CD4-positive, alpha-beta T cell (primary cell): ENCODE measurements at places on chromosomes 7 and 10. TPM values are rescaled to one million over a fixed set of nuclear protein-coding genes. Genes with fewer than 3 reads are reported as not detected.
A peak's percentile ranks its signal among the peaks of the same experiment; 100 is the strongest.

The METTL27 gene
- 1.6 TPM for total RNA-seq

- peak; percentile 30 for DNase-seq
These were observed 250.2 kb downstream of the ELFN1 start for GRCh38 chr7:1920266-1920681.

- DNase-seq: no peak
These were observed 21.2 kb downstream of the CYP3A4 start for GRCh38 chr7:99762680-99763327.

DNA sequence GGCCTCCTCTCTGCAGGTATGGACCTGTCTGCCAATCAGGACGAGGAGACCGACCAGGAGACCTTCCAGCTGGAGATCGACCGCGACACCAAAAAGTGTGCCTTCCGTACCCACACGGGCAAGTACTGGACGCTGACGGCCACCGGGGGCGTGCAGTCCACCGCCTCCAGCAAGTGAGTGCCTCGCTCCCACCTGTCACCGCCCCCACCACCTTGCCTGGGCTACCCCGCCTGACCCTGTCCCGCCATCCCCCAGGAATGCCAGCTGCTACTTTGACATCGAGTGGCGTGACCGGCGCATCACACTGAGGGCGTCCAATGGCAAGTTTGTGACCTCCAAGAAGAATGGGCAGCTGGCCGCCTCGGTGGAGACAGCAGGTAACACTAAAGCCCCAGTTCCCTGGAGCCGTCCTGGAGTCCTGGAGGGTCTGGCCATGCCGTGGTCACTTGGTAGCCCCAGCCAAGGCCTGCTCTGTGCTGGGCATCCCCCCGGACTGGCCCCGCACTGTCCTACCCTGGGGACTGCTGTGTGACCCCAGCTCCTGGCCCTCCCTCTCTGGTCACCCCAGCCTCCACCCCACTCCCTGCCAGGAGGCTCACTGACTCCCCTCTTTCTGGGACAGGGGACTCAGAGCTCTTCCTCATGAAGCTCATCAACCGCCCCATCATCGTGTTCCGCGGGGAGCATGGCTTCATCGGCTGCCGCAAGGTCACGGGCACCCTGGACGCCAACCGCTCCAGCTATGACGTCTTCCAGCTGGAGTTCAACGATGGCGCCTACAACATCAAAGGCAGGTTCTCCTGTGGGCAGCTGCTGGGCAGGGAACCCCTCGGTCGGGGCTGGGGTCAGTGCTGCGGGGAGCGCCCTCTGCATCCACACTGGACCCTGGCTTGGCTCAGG lies 178.0 kb downstream of the RNF216 start:
- DNase-seq: no peak

The ST8SIA6 gene
- total RNA-seq: 0.34 TPM

The PALD1 gene
- total RNA-seq: 0.36 TPM

- no peak for DNase-seq
These were observed 305.8 kb upstream of the IGFBP3 start for GRCh38 chr7:46226860-46227259.

GRCh38 chr7:28674359-28674782 lies 262.1 kb downstream of the CREB5 start:
- DNase-seq: no peak

The GTF2IRD1 gene
- 1.2 TPM for total RNA-seq

GRCh38 chr7:76252021-76252420 lies 50.3 kb downstream of the SRRM3 start:
- no peak for DNase-seq

DNA sequence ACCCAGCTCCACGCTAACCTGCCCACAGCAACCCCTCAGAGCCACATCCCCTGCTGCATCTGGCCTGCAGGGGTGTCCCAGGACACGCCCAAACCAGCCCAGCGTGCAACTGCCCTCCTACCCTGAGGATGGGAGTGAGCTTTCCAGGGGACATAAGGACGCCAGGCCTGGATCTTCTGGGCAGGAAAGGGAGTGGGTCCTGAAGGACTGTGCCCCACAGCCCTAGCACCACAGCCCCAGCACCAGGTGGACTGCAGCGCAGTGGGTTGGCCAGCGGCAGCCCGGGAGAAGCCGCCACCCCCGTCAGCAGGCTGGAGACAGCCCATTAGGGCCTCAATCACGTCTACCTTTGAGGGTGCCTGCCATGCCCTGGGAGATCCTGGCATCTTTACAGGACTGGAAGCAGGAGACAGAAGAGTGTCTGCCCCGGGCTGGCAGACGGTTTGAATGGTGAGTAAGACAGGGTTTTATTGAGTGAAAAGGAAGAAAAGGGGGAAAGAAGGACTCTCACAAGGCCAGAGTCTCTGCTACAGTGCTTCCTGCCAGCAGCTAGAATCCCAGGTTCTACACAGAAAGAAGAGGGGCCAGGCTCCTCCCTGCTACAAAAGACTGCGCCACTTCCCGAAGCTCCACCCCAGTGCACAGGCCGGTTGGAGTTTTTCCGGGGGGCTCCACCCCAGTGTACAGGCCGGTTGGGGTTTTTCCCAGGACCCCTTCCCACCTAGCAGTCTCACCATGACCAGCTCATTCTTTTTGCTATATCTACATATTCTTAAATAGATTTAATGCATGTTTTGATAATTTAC lies 69.8 kb upstream of the KCTD7 start:
- DNase-seq: no peak

GRCh38 chr10:53508197-53508596 lies 735.6 kb upstream of the MBL2 start:
- no peak for DNase-seq

GRCh38 chr7:159104188-159104920 lies 40.3 kb downstream of the VIPR2 start:
- no peak for DNase-seq

GRCh38 chr7:150410680-150411346 lies 31.7 kb downstream of the ZNF775 start:
- no peak for DNase-seq

DNA sequence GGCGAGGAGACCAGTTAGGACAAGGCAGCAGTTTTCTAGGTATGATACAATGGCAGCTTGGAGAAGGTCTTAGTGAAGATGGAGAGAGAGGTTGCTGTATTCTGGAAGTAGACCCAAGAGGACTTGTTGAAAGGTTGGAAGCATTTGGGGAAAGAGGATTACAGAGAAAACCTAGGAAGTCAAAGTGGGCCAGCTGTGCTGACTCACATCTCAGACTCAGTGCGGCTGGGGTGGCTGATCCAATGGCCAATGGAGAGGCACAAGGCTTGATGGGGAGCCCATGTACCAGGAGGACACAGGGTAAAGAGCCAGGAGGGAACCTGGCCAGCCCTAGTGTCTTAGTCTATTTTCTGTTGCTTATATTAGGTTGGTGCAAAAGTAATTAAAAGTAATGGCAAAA lies 194.5 kb upstream of the GALNT17 start:
- DNase-seq: no peak

The FFAR4 gene
- not detected for total RNA-seq

DNA sequence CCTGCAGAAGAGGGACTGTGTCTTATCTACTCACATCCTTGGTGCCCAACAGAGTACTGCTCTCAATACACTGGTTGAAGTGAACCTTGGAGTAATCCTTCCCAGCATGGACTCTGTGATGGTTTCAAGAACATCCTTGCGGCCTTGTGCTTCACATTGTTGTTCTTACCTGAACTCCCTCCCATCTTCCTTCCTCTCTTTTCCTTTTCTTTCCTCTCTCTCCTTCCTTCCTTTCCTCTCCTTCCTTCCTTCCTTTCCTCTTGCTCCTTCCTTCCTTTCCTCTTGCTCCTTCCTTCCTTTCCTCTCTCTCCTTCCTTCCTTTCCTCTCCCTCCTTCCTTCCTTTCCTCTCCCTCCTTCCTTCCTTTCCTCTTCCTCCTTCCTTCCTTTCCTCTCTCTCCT lies 26.3 kb downstream of the LAMB1 start:
- no peak for DNase-seq

DNA sequence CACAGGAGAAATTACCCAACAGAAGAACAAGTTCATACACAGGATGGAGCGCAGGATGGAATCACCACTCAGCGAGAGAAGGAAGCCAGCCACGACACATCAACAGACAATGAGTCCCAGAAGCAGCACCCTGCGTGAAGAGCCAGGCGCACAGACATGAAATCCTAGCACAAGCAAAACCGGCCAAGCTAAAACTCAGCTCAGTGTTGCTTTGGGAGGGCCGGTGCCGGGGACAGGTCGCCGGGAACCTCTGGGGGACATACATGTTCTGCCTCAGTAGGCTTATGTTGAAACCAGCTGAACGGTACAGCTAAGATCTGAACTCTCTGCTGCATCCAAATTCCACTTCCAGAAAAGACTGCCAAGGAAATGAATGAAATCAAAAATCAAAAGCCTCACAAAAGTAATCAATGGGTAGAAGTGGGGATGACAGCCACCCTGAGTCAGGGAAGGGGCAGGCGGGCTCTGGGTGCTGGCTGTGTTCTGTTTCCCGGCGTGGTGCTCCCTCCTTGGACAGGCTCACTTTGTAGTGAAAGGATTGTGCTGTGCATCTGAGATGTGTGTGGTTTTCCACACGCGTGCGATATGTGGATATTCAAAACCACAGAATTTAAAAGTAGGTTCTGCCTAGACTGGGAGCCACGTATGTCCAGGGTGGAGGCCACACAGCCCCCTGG lies 114.7 kb downstream of the PDGFA start:
- DNase-seq: no peak

DNA sequence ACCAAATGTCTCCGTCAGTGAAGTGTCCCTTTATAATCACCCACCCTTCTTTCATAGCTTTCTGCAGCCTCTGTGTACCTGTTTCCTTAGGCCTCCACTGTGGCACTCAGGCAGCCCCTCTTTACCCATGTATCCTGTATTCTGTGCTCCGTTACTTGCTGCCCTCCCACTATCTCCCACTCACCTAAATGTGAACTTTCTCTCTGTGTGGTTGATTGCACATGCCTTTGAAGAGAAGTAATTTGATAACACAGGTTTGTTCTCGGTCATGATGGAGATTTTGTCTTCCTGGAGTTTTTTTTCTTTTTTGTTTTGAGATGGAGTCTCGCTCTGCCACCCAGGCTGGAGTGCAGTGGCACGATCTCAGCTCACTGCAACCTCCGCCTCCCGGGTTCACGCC lies 61.5 kb downstream of the REEP3 start:
- DNase-seq: no peak

- no peak for DNase-seq
These were observed 99.4 kb downstream of the TPST1 start for GRCh38 chr7:66304536-66304935.

The HMX2 gene
- total RNA-seq: not detected

GRCh38 chr7:116766881-116767280 lies 94.9 kb downstream of the MET start:
- no peak for DNase-seq

The LRRC18 gene
- not detected for total RNA-seq

DNA sequence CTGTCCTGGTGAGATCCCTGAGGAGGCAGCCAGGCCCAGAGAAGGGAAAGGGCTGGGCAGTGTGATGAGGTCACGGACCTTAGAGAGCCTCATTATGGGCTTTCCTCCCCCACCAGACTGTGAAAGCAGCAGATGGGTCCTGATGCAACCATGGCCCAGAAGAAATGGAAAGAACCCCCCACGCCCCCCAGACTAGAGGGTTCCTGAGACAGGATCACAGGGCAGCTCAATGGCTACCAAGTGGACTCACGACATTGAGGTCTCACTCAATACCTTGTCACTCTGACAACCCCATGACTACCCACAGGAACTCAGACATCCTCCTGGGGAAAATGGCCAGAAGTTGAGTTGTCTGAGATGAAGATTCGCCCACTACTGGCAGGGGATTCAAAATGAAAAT lies 36.7 kb downstream of the FAM241B start:
- DNase-seq: no peak

The ENTPD1 gene
- total RNA-seq: 0.64 TPM

The TEX36 gene
- not detected for total RNA-seq
